NCI-H2029 (cell line): ENCODE measurements at places on chromosomes 16 and 17.
A peak's percentile ranks its signal among the peaks of the same experiment; 100 is the strongest.

DNA sequence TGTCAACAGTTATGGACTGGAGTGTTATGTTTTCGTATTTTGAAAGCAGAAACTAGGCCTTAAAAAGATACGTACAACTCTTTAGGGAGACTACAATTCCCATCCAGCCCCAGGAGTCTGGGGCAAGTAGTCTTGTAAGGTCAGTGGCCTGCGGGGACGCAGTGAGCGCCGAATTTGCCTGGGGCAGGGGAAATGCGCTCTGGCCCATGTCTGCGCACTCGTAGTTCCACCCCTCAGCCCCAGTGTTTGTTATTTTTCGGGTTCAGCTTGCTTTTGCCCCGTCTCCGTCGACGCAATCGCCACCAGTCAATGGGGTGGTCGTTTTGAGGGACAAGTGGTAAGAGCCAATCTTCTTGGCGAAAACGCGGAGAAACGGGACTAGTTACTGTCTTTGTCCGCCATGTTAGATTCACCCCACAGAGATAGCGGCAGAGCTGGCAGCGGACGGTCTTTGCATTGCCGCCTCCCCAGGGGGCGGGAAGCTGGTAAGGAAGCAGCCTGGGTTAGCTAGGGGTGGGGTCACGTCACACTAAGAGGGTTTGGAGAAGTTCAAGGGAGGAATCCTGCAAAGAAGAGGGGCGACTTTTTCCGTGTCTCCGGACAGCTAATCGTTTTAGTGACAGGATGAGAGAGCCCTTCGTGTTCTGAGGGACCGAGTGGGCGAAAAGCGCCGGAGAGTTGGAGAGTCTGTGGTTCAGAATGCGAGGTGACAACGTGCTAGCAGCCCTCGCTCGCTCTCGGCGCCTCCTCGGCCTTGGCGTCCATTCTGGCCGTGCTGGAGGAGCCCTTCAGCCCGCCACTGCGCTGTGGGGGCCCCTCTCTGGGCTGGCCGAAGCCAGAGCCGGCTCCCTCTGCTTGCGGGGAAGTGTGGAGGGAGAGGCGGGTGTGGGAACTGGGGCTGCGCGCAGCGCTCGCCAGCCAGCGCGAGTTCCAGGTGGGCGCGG, 1.1 kb upstream of the BRCA1 start:
- DNase-seq = no peak

GRCh38 chr16:87274794-87275193, 42.4 kb downstream of the C16orf95 start:
- no peak for DNase-seq

DNA sequence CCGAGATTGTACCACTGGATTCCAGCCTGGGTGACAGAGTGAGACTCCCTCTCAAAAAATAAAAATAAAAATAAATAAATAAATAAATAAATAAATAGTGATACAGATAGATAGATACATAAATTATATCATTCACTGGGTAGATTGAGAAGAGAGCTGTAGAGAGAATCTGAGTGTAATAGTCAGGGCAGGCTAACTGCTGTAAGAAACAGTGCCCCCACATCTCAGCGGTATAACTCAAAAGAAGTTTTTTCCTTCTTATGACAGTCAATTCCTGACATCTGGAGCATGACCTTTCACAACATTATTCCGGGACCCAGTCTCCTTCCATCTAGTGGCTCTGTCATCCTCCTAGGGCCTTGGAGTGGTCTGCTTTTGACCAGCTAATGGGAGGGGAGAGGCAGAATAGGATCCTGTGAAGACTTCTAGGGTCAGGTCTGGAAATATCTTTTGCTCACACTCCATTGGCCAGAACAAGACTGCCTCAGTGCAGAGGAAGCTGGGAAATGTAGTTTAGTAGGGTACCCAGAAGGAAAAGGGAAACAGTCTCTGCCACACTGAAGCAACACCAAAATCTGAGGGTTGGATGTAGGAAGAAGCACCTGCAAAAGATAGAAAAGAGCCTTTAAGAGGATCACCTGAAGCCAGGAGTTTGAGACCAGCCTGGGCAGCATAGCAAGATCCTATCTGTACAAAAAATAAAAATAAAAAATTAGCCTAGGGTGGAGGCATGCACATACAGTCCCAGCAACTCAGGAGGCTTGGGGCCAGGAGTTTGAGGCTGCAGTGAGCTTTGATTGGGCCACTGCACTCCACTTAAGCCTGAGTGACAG, 3.0 kb upstream of the QPRT start:
- peak; percentile 10 for DNase-seq

- DNase-seq = no peak
These were observed 74.9 kb downstream of the SDR42E1 start for GRCh38 chr16:81936209-81937000.

GRCh38 chr17:41553987-41554680, 17.7 kb downstream of the KRT9 start:
- DNase-seq = no peak

DNA sequence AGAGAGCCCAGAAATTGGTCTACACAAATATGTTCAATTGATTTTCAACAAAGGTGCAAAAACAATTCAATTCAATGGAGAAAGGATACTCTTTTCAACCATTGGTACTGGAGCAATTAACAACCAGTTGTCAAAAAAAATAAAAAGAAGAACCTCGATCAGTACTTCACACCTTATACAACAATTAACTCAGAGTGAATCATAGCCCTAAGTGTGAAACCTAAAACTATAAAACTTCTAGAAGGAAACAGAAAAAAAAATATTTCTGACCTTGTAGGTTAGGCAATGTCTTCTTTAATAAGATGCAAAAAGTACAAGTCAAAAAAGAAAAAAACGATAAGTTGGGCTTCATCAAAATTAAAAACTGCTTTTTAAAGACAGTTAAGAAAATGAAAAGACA, 56.1 kb upstream of the CHMP6 start:
- no peak for DNase-seq
